ENCODE measurements at places on chromosomes 1 and 21.

GRCh38 chr1:14599183-14599791 lies 802 bp downstream of the KAZN start:
- peak; percentile 22 for DNase-seq

DNA sequence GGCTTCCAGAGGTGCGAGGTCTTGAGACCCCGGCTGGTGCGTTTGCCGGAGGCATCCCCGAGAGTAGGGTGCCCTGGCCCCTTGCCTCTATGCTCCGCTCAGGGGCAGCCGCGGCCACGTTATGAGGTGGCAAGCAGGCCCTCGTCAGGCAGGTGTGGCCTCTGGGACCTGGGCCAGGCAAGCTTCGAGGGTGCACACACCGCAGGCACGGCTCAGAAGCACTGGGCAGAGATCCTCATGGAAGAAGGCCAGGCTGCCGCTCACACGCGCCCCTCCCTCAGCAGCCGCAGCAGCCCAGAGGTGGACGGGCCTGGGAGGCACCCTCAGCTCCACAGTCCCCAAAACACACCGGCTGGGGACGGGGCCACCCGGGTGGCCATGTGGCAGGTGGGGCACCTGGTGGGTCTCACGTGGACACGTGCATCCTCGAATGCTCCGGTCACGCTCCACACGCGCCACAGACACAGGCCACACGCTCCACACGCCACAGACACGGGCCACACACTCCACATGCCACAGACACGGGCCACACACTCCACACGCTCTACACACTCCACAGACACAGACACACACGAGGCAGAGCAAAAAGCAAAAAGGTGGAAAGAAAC lies 6.5 kb downstream of the SDF4 start:
- no peak for DNase-seq

- no peak for DNase-seq
These were observed 172.2 kb upstream of the UBE2U start for GRCh38 chr1:64031236-64031635.

DNA sequence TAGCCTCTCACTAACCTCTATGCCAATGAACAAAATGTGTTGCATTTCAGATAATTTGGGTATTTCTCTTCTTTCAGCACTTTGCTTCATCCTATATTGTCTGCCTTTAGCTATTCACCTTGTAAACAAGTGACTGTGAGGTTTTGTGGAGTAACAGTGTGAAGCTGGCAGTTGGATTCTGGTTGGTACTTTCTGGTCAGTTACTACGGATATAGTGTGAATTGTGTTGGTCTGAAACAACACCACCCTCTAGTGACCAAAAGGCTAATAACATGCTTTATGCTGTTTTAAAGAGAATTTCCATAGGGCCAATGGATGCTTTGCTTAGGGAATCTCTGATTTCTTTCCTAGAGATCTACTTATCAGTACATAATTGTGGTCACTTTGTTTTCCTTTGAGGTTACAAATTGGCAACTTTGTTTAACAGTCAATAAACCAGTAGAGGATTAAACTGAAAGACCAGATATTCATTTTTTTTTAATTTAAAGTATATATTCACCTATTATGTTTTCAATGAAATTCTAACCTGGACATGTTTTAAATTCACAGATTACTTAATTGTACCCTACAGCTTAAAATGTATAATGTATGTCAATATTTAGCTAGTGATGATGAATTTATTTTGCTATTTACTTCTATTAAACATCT lies 2.5 kb upstream of the PTGER3 start:
- no peak for DNase-seq

- no peak for DNase-seq
These were observed 58.4 kb upstream of the MYOCOS start for GRCh38 chr1:171563675-171564074.

- no peak for DNase-seq
These were observed 103.7 kb downstream of the AK5 start for GRCh38 chr1:77385551-77385950.

- DNase-seq: no peak
These were observed 19.2 kb downstream of the CLIC4 start for GRCh38 chr1:24764439-24764838.

DNA sequence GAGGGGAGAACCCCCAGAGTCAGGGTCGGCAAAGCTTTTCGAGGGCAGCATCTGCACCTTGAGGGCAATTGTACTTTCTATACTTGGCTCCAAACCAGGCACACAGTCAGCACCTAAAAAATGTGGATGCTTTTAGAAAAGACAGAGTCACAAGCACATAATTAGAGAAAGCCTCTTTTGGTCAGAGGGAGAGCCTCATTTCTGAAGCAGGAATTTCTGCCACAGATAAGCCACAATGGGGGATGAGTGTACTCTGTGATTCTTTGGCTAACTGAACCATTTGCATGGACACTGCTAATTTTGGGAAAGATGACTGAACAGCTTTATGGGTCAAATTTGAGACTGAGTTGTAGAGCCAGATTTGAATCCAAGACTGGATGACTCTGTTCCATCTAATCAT lies 635.7 kb downstream of the KIF26B start:
- DNase-seq: no peak

DNA sequence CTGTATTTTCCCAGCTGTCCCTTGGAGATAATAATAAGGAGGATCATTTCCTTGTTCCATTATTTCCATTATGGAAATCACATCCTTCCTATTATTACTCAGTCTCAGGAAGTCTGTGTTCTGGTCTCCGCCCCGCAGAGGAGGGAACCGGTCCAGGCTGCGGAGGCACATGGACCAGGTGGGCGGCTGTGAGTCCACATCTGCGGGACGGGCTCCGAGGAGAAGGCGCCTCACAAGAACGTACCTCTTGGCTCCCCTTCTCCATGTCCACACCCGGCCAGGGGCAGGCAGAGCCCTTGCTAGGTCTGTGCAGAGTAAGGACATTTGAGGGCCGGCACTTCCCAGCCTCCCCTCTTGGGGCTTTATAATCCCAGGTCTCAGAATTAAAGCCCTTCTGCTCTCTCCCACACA lies 14.6 kb downstream of the RAB7B start:
- no peak for DNase-seq

DNA sequence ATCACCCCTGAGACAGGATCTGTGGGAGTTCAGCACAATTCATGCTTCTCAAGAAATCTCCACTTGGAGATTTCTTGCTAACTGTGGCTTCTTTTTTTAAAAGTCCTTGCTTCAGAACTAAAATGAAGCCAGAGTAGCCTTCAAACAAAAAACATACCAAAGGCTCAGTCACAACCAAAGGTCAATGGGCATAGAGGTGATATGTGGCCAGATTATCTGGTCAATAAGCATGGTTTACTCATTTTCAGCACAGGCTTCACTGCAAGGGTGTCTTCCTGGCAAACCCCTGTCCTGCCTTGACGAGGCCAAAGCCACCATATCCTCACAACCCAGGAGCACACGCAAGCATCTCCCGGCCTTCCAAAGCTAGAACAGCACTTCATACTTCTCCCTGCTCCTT lies 11.2 kb upstream of the SPRR4 start:
- DNase-seq: no peak

DNA sequence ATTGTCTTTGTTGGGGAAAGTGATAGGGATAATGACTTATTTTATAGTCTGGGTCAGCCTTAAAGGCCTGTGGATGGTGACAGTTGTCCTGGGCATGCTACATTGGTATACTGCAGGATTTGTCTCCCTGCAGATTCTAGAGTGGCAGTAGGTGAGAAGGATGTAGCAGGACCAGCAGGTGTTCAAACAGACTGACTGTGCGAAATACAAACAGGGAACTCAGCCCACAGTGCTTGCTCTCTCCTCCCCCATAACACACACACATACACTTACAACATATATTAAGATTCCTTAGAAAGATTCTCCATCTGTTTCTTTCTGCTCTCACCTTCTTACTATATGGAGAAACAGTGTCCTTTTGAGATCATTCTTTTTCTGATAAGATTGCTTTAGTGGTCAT lies 6.9 kb downstream of the PDE4B start:
- DNase-seq: no peak

- DNase-seq: no peak
These were observed 8.1 kb downstream of the FOXD3 start for GRCh38 chr1:63330331-63330916.

GRCh38 chr1:1080951-1081310 lies 6.8 kb upstream of the RNF223 start:
- DNase-seq: no peak

DNA sequence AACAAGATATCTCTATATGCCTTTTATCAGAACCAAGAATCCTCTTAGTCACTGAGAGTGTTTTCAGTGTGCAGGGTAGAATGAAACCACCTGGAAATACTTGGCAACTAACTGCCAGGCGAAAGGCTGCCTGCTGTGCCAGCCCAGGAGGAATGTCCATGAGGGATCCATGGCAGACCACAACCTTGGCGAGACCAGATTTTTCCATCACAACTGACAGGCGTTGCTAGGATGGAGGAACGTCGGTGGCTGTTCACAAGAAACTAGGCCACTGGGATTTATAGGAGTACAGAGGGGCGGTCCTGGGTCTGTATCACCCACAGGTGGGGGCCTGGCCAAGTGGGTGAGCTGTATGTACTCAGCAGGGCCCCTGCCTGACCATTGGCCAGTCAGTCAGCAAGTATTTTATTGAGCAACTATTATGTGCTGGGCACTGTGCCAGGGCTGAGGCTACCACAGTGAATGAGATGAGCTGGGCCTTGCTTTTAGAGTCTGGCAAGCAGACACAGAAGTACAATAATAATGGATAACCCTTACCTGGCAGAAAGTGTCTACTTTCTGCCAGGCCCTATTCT lies 199.4 kb downstream of the FOXD2 start:
- DNase-seq: no peak

DNA sequence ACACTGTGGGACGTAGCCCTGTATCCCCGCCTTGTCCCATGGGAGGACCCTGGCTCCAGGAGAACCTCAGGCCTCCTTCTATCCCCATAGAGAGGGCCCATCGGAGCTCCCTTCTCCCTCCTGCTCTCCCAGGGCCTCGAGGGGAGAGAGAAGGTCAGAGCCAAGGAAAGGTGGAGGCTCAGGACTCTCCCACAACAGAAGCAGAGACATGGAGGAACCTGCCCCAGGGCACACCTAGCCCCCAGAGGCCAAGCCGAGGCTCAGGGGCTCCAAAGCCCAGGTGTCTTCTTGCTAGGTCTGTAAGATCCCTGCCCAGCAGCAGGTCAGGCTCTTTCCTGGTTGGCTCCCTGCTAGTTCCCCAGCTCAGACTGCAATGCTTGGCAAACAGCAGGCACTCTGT lies 34.4 kb upstream of the ARF1 start:
- no peak for DNase-seq

DNA sequence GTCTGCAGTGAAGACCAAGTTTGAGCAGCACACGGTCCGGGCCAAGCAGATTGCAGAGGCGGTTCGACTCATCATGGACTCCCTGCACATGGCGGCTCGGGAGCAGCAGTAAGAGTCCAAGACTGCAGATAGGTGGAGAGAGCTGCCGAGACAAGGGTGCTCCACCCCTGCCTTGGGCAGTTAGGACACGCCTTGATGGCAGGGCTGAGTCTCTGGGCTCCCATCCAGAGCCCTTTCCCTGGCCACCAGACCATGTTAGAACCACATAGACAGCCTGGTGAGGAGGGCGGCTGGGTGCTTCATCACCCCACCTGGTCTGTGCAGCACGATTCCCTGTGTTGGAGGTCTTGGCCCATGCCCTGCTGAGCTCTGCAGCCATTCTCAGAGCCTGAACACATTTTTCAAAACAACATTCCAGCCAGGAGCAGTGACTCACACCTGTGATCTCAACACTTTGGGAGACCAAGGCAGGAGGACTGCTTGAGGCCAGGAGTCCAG lies 17.3 kb upstream of the MIIP start:
- no peak for DNase-seq

DNA sequence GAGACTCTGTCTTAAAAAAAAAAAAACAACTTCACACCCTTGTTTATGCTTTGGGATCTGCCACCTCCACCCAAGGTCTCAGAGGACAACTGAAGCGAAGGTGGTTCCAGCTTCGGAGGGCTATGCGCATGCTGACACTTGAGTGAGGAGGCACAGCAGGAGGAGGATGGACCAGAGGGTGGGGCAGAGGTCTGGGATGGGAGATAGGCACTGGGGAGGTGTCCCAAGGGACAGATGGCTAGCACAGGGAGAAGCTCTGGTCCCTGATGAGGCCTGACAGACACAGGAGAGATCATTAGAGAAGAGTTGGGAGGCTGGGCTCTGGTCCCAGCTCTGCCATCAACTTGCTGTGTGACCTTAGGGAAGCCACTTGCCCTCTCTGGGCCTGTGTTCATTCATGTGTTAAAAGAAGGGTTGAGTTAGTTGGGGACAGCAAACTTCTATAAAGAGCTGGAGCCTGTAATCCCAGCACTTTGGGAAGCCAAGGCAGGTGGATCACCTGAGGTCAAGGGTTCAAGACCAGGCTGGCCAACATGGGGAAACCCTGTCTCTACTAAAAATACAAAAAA lies 16.8 kb downstream of the E2F2 start:
- no peak for DNase-seq
